Stimulated activated CD4-positive, alpha-beta T cell treated with anti-CD3 and anti-CD28 coated beads, Interleukin-2, amount 100 ng/mL, for 24 hours (primary cell): ENCODE measurements at places on chromosomes 2 and 18.
A peak's percentile ranks its signal among the peaks of the same experiment; 100 is the strongest.

- DNase-seq = peak; percentile 62
Observed at GRCh38 chr2:232315049-232315922, 63.3 kb upstream of the ALPP start.

DNA sequence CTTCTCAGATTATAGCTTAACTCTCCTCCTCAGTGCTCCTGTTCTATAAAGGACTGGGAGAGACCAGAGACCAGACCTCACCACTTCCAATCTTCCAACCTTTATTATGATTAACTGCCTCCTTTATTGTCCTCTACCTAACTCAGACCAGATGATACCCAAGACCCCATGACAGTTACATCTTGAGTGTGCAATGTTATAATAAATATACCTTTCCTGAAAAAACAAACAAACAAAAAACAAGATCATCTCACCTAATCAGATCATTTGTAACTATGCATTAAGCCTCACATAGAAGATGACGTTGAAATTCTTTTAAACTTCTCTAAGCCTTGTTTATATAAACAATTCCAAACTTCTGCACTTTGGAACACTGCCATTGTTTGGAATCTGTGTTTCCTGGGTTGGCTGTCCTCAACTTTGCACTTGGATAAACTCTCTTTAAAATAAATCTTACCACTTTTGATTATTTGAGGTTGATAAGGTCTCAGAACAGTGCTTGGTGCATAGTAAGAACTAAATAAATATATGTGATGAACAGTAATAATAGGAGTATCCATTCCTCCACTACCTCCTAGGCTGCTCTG lies 342.7 kb downstream of the TDRD15 start:
- no peak for DNase-seq

DNA sequence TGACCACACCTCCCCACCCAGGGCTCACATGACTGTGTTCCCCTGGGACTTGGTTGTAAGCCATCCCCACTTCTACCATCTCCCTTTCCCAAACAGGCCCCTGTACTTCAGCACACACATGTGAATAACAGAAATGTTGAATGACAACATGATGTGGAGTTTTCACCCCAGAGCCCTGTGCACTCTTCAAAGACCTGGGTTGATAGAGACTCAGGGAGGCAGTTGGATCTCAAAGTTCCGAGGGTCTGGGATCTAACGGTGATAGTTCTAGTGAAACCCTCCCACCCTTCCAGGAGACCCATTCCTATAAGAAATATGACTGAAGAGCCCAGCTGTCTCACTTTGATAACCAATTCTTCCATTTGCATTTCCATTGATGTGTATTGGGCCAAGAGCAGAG lies at the start of gene MROH2A:
MROH2A (plus strand) TSS at position 301 of the 400 bp plus-strand sequence. CDS start 1,029 bp downstream, outside the sequence.
- no peak for DNase-seq

DNA sequence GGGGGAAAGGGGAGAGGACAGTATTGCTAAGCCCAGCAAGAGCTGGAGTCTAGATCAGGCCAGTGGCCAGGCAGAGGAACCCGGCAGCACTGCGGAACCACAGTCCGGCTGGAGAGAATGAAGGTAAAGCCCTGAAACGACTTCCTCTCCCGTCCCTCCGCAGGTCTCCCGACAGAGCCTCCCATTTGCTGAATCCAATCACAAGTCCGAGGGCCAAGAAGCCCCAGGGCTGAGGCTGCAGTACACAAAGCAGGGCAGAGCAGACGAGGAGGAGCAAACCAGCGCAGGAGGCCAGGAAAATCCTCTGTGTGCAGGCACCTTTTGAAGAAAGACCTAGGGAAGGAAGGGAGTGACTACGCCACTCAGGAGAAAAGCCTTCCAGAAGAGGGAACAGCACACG lies 104.4 kb downstream of the OSBPL1A start:
- no peak for DNase-seq

DNA sequence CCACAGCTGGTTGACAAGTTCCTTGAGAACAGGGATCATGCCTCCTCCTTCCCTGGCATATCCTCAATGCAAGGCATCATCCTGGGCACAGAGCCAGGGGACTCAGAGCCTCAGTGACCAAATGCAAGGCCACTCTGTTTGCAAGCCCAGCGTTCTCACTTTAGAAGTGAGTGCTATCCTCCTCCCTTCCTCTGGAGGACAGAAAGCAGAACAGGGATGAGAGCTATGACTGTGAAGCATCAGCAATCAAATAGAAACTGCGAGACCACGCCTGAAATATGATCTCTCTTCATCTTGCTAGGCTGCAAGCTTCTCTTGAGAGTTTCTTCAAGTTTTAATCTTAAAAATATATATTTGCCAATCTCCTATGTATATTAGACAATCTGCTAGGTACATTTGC lies 119.8 kb downstream of the LRATD1 start:
- no peak for DNase-seq

- DNase-seq = no peak
Observed at GRCh38 chr2:112893752-112894151, 17.2 kb upstream of the IL37 start.

DNA sequence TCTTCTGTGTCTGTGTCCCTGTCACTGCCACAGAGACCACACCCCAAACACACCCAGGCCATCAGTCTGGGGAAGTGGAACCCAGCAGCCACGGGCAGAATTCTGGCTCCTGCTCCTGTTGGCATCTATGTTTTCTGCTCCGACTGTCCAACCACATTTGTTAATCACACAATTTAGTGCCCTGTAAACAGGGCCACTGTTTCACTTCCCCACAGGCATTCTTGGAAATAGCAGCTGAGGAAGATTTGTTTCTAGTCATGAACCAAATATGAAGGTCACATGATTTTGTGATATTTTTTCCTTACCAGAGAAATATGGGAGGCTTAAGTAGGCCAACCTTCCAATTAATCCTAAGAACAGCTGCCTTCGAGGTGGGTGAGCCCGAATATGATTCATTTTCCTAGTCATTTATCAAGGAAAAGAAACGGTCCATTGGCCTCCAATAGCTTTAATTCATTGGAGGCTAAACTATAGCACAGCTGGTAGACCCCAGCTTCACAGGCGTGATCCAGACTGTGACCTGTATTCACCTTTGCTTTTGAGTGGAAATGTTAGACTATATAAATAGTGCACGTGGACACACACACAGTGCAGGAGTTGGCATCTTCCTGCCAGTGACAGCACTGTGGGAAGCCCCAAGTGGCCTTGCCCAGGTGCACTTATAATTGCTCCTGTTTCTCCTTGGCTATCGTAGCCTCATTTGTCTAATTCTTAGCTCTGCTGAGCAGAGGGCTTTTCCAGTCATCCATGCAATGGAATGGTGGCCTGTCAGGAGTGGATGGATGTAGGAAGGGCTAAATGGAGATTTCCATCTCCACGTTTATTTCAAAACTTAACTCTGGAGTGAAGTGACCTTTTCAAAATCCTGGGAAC lies 267.9 kb downstream of the LPIN1 start:
- DNase-seq = no peak

DNA sequence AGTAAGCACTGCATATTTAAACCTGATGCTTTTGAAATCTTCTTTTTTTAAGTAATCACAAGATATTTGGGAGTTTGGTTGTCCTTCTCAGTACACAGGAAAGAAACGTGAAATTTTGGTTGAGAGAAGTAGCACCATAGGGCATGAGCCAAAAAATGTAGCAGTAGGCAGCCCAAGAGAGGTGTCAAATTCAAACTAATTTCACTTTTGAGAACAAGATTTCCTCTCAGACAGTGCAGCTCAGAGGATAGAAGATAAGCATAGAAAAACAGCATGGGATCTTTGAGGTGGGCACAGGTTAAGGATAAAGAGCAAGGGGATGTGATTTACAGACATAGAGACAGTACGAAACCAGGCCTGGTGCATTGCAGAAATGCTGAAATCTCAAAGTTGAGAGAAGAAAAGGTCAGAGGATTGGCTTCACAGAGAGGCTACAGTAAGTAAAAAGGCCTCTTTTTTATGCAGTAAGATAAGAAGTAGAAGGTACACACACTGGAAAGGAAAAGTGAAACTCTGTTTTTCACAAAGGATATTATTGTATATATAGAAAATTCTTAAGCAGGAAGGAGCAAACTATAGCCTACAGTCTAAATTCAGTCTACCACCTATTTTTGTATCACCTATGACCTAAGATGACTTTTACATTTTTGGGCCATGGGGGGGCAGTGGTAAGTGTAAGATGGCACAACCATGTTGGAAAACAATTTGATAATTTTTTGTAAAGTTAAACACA lies 89.8 kb downstream of the PKP4 start:
- DNase-seq = no peak

DNA sequence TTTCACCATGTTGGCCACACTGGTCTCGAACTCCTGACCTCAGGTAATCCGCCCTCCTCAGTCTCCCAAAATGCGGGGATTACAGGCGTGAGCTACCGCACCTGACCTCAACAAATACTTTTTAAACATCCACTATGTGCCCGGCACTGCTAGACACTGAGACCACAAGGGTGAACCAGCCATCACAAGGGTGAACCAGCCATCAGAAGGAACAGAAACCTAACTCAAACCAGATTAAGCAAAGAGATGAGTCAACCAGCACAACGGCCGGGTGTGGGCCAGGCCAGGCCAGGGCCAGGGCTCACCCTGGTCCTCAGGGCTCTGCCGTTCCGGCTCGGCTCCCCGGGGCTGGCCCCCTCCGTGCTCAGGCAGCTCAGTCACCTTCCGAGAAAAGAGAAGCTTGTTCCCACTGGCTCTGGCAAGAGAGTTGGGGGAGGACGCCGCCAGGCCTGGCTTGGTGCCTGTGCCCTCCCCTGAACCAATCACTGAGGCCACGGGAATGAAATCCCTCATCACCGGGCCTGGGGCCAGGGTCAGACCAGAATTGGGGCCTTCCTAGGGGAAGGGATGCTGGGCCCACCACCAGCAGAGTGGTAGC lies 4.4 kb downstream of the TEX44 start:
- DNase-seq = no peak

DNA sequence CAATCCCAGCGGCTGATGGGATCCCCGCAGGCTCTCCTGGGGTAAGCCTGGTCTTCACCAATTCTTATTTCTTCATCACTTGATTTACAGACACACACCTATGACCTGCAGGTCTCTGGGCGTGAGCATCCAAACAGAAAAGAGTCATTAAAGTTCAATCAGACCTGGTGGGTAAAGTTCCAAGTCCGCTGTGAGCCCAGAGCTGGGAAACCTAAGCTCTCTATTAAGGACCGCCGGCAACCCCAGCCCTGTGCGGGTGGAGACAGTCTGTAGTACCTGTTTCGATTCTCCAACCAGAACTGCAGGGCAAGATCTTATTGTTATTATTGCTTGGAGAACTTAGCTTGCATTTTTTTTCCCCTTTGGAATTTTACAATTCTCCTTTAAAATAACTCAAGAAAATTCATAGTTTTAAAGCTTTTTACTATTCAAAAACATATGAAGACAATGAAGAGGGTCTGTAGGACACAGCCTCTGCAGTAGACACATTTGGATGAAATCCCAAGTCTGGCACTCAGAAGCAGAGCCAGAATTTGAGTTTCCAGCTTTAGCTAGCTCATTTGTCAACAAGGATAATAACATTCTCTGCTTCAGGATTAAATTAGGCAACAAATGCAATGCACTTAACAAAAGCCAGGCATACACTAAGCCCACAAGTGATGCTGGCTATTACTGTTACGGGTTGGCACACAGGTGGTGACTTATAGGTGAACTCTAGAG lies 376.4 kb downstream of the INSIG2 start:
- no peak for DNase-seq

- no peak for DNase-seq
Observed at GRCh38 chr2:190415794-190416775, 7.9 kb downstream of the MFSD6 start.

GRCh38 chr2:18690342-18690741 lies 101.0 kb upstream of the NT5C1B start:
- no peak for DNase-seq

GRCh38 chr2:101401906-101402305 lies 14.6 kb upstream of the CREG2 start:
- no peak for DNase-seq
